Activated naive CD8-positive, alpha-beta T cell treated with anti-CD3 and anti-CD28 coated beads, Interleukin-2, amount 10 ng/mL, durations not matched to agents 7 days and 5 days (primary cell): ENCODE measurements at places on chromosomes 2 and 18. TPM values are rescaled to one million over a fixed set of nuclear protein-coding genes. Genes with fewer than 3 reads are reported as not detected.

- peaks cover 9% of the 10 kb centered on the region for H3K27me3 ChIP-seq
- H3K27ac ChIP-seq: no peak overlapping the region
- no peak for DNase-seq
Observed at GRCh38 chr2:55805686-55806085, 112.0 kb upstream of the PNPT1 start.

GRCh38 chr2:240701091-240701735 lies 9.5 kb downstream of the AQP12A start:
- H3K36me3 ChIP-seq: no peaks in the 10 kb centered on the region
- no peak for DNase-seq
- H3K27me3 ChIP-seq: peaks cover 23% of the 10 kb centered on the region
- no peak overlapping the region for H3K27ac ChIP-seq

GRCh38 chr2:162828545-162828944 lies 10.0 kb downstream of the KCNH7 start:
- H3K4me1 ChIP-seq: no peaks in the 10 kb centered on the region
- no peak overlapping the region for H3K27ac ChIP-seq
- no peak overlapping the region for H3K4me3 ChIP-seq

DNA sequence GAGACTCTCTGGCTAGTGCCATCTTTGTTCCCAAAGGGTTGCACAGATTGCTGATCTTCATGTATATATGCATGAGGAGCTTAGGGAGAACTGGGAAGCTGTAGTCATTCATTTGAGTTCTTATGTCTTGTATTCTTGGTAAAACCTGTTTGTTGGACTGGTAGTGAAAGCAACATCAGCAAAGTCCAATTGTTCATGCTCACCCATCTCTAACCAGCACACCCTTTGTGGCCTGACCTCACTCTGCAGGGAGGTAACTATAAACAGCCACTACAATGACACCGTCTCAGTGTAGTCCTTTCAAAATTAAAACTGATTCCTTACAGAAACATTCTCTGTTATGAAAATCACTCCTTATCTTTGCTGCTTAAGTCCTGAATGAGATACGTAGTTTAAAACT lies 13.9 kb upstream of the LMAN1 start:
- H3K4me1 ChIP-seq: peaks cover 5% of the 10 kb centered on the region
- no peak overlapping the region for H3K4me3 ChIP-seq
- no peaks in the 10 kb centered on the region for H3K36me3 ChIP-seq
- H3K27me3 ChIP-seq: peaks cover 12% of the 10 kb centered on the region
- no peak for DNase-seq
- no peak overlapping the region for H3K27ac ChIP-seq

GRCh38 chr18:2513616-2514015 lies 57.7 kb downstream of the METTL4 start:
- H3K27me3 ChIP-seq: no peaks in the 10 kb centered on the region
- H3K4me1 ChIP-seq: peaks cover 16% of the 10 kb centered on the region
- H3K36me3 ChIP-seq: peaks cover 6% of the 10 kb centered on the region
- no peak for DNase-seq

DNA sequence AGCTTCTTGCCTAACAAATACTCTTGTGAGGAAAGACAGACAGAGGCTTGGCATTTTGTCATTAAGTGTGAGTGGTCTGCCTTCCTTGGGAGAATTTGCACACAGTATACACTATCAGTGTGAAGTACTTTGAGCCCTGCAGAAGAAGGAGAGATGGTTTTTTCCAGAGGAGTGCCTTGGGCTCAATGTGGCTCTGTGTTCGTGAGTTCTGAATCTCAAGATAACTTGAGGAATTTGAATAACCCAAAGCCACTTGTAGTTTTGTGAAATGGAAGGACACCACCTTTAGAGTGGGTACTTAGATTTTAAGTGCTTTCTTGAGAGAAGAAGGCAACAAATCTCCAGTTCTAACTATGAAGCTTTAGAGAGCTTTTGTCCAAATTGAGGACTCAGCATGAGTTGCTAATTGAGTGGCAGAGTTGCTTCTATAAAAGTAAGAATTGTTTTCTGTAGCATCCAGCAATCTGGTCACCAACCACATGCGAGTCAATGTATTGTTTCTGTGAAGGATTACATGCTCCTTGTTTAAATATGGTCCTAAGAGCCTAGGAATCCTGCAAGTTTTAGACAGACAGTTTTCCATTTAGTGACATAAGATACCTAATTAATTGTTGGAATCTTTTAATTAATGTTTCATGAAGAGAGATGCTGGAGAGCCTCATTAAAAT lies 68.3 kb downstream of the BABAM2 start:
- peak overlapping the region; percentile 56 for H3K27ac ChIP-seq
- H3K27me3 ChIP-seq: no peaks in the 10 kb centered on the region
- no peak for DNase-seq
- peaks cover 31% of the 10 kb centered on the region for H3K36me3 ChIP-seq

DNA sequence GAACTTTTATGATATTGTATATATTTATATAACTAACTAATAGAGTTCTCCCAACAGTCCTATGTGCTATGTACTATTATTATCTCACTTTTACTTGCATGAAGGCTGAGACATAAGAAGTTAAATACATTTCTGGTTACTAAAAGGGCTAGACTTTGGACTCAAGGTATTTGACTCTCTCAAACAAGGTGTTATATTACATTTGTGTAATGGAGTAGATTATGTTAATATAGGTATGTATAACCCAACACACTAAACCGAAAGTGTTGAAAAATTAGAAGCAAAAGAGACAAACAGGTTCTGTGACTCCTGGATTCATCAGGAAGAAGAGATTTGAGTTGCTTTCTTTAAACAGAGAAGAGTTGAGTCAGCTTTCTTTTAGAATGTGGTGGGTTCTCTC lies 733.6 kb upstream of the ZEB2 start:
- no peaks in the 10 kb centered on the region for H3K4me1 ChIP-seq
- DNase-seq: no peak
- no peak overlapping the region for H3K4me3 ChIP-seq

- no peak overlapping the region for H3K4me3 ChIP-seq
- no peak for DNase-seq
- no peaks in the 10 kb centered on the region for H3K4me1 ChIP-seq
- no peaks in the 10 kb centered on the region for H3K27me3 ChIP-seq
- H3K27ac ChIP-seq: no peak overlapping the region
- peaks cover 26% of the 10 kb centered on the region for H3K36me3 ChIP-seq
Observed at GRCh38 chr2:241724975-241725870, 9.2 kb upstream of the D2HGDH start.

- no peak overlapping the region for H3K27ac ChIP-seq
- H3K36me3 ChIP-seq: peaks cover 32% of the 10 kb centered on the region
- no peak overlapping the region for H3K4me3 ChIP-seq
- no peaks in the 10 kb centered on the region for H3K27me3 ChIP-seq
Observed at GRCh38 chr2:224780106-224780505, 63.9 kb upstream of the CCDC195 start.

DNA sequence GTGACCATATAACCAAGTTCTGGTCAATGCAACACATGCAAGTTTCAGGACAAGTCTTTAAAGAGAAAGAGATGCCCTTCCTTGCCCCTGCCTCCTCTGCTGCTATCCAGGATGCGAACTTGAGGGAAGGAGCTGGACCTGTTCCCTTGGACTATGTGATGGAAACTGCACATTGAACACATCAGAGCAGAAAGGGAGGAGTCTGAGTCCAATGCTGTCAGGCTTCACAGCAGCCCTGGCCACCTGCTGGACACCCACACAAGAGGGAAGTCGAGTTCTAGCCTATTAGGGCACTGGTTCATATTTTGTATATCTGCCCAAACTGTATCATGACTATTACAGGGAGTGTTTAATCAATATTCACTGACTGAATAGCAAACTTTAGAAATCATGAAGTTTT lies 38.3 kb upstream of the TEX51 start:
- H3K27ac ChIP-seq: no peak overlapping the region
- H3K27me3 ChIP-seq: peaks cover 4% of the 10 kb centered on the region
- H3K4me3 ChIP-seq: no peak overlapping the region
- no peaks in the 10 kb centered on the region for H3K4me1 ChIP-seq
- H3K36me3 ChIP-seq: no peaks in the 10 kb centered on the region

GRCh38 chr2:101361522-101361921 lies 25.8 kb downstream of the CREG2 start:
- H3K36me3 ChIP-seq: no peaks in the 10 kb centered on the region
- DNase-seq: no peak
- H3K27ac ChIP-seq: no peak overlapping the region
- H3K27me3 ChIP-seq: peaks cover 5% of the 10 kb centered on the region
- peak overlapping the region; percentile 12 for H3K4me3 ChIP-seq
- peaks cover 18% of the 10 kb centered on the region for H3K4me1 ChIP-seq

GRCh38 chr2:135074216-135074615 lies 22.1 kb downstream of the RAB3GAP1 start:
- DNase-seq: no peak
- no peaks in the 10 kb centered on the region for H3K27me3 ChIP-seq
- peaks cover 58% of the 10 kb centered on the region for H3K36me3 ChIP-seq
- no peak overlapping the region for H3K4me3 ChIP-seq

GRCh38 chr18:63681449-63682340 lies 20.0 kb upstream of the SERPINB3 start:
- H3K36me3 ChIP-seq: no peaks in the 10 kb centered on the region
- no peak overlapping the region for H3K4me3 ChIP-seq
- H3K4me1 ChIP-seq: no peaks in the 10 kb centered on the region
- H3K27ac ChIP-seq: no peak overlapping the region
- H3K27me3 ChIP-seq: peaks cover 2% of the 10 kb centered on the region

GRCh38 chr2:50337944-50338343 lies 694.0 kb downstream of the NRXN1 start:
- H3K27ac ChIP-seq: no peak overlapping the region
- no peak overlapping the region for H3K4me3 ChIP-seq
- H3K27me3 ChIP-seq: no peaks in the 10 kb centered on the region

DNA sequence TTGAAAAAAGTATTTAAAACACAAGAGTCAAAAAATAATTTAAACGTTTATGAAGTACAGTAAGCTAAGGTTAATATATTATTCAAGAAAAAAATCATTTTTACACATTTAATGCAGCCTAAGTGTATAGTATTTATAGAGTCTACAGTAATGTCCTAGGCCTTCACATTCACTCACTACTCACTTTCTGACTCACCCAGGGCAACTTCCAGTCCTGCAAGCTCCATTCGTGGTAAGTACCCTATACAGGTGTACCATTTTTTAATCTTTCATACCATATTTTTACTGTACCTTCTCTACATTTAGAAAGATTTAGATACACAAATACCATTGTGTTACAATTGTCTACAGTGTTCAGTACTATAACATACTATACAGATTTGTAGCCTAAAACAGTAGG lies 20.9 kb upstream of the RPRD1A start:
- peaks cover 8% of the 10 kb centered on the region for H3K4me1 ChIP-seq
- no peak overlapping the region for H3K4me3 ChIP-seq
- H3K27ac ChIP-seq: no peak overlapping the region
- H3K27me3 ChIP-seq: no peaks in the 10 kb centered on the region
- no peak for DNase-seq

GRCh38 chr18:11047156-11047555 lies 102.2 kb downstream of the PIEZO2 start:
- H3K4me1 ChIP-seq: no peaks in the 10 kb centered on the region
- no peak overlapping the region for H3K4me3 ChIP-seq
- H3K27ac ChIP-seq: no peak overlapping the region
- H3K36me3 ChIP-seq: no peaks in the 10 kb centered on the region

GRCh38 chr2:232887171-232887850 lies 17.2 kb downstream of the SNORC start:
- H3K27me3 ChIP-seq: peaks cover 3% of the 10 kb centered on the region
- DNase-seq: peak; percentile 17
- no peak overlapping the region for H3K27ac ChIP-seq
- H3K36me3 ChIP-seq: no peaks in the 10 kb centered on the region
- H3K4me1 ChIP-seq: peaks cover 3% of the 10 kb centered on the region
- H3K4me3 ChIP-seq: no peak overlapping the region

DNA sequence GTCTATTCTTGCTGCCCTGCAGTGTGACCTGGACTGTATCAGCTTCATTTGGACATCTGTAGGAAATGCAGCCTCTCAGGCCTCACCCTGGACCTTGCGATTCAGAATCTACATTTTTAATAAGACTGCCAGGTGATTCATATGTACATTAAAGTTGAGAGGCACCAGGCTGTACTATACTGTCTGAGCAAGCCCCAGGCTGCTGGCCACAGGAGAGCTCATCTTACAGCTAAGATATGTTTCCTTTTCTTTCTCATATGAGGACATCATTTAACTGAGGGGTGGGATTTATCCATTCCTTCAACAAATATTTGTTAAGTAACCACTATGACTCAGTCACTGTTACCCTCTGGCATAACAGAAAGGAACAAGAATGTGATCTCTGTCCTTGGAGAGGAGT lies 78.2 kb upstream of the GCFC2 start:
- H3K27ac ChIP-seq: no peak overlapping the region
- H3K36me3 ChIP-seq: no peaks in the 10 kb centered on the region
- H3K4me3 ChIP-seq: no peak overlapping the region
- no peak for DNase-seq
- no peaks in the 10 kb centered on the region for H3K27me3 ChIP-seq

- DNase-seq: no peak
- H3K27ac ChIP-seq: no peak overlapping the region
- peaks cover 14% of the 10 kb centered on the region for H3K4me1 ChIP-seq
Observed at GRCh38 chr2:85959185-85959584, 70.4 kb upstream of the ST3GAL5 start.

DNA sequence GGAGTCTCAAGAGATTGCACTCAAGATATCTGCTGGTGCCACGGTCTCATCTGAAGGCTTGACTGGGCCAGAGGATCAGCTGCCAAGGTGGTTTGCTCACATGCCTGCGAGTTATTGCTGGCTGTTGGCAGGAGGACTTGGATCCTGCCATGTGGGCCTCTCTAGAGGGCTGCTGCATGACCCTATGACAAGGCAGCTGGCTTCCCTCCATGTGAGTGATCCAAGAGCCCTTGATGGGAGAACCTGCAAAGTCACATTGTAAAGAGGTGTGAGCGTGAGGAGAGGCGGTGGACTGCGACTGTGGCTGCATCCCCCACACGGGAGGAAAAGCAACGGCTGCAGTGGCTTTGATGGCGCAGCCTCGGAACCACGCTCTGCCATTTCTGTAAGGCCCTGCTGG lies 4.0 kb upstream of the ALLC start:
- H3K36me3 ChIP-seq: no peaks in the 10 kb centered on the region
- no peak for DNase-seq
- no peak overlapping the region for H3K27ac ChIP-seq
- H3K4me1 ChIP-seq: peaks cover 10% of the 10 kb centered on the region
- H3K4me3 ChIP-seq: no peak overlapping the region

GRCh38 chr18:72539901-72540300 lies 4.2 kb downstream of the CBLN2 start:
- H3K27ac ChIP-seq: no peak overlapping the region
- no peaks in the 10 kb centered on the region for H3K36me3 ChIP-seq
- no peak for DNase-seq
- peaks cover 8% of the 10 kb centered on the region for H3K4me1 ChIP-seq
- no peak overlapping the region for H3K4me3 ChIP-seq
- H3K27me3 ChIP-seq: peaks cover 29% of the 10 kb centered on the region

Gene SS18
- total RNA-seq: 64.3 TPM

Gene SLC40A1
- 4.1 TPM for total RNA-seq

Gene UCN
- total RNA-seq: 5.1 TPM

Gene NT5C1B
- total RNA-seq: not detected

Gene DSG4
- not detected for total RNA-seq

Gene NEU2
- total RNA-seq: not detected

Gene CYS1
- total RNA-seq: 0.14 TPM

Gene CLEC4F
- total RNA-seq: not detected

Gene C2orf74
- total RNA-seq: 7.6 TPM

Gene GALR1
- not detected for total RNA-seq

Gene ANKRD36
- 69.3 TPM for total RNA-seq

Gene GPAT2
- 14.0 TPM for total RNA-seq

Gene ACTG2
- total RNA-seq: 0.43 TPM

Gene CXCR1
- total RNA-seq: 0.14 TPM

Gene ACTR1B
- 96.2 TPM for total RNA-seq

Gene CD8B2
- total RNA-seq: 7.3 TPM

Gene ALK
- not detected for total RNA-seq

Gene ZNF516
- total RNA-seq: 6.9 TPM

Gene CFC1
- total RNA-seq: not detected

Gene CFAP221
- total RNA-seq: not detected

Gene GREB1
- total RNA-seq: 0.54 TPM
